Ovary (tissue), 10 donors: ENCODE measurements at places on chromosomes 7 and 10. TPM values are rescaled to one million over a fixed set of nuclear protein-coding genes. Genes with fewer than 3 reads are reported as not detected.

Gene GPR22
- total RNA-seq: not detected

Gene BEND7
- 14.4 TPM for total RNA-seq

Gene OR2A42
- total RNA-seq: 0.18 TPM

- H3K27me3 ChIP-seq: no peaks in the 10 kb centered on the region
- no peak overlapping the region for H3K4me3 ChIP-seq
- no peaks in the 10 kb centered on the region for H3K4me1 ChIP-seq
- DNase-seq: no peak
Observed at GRCh38 chr7:42126475-42127231, 110.4 kb downstream of the GLI3 start.

- H3K4me1 ChIP-seq: no peaks in the 10 kb centered on the region
- no peak overlapping the region for H3K27ac ChIP-seq
- H3K4me3 ChIP-seq: no peak overlapping the region
- H3K36me3 ChIP-seq: no peaks in the 10 kb centered on the region
Observed at GRCh38 chr7:108419961-108420908, 36.0 kb downstream of the NRCAM start.

DNA sequence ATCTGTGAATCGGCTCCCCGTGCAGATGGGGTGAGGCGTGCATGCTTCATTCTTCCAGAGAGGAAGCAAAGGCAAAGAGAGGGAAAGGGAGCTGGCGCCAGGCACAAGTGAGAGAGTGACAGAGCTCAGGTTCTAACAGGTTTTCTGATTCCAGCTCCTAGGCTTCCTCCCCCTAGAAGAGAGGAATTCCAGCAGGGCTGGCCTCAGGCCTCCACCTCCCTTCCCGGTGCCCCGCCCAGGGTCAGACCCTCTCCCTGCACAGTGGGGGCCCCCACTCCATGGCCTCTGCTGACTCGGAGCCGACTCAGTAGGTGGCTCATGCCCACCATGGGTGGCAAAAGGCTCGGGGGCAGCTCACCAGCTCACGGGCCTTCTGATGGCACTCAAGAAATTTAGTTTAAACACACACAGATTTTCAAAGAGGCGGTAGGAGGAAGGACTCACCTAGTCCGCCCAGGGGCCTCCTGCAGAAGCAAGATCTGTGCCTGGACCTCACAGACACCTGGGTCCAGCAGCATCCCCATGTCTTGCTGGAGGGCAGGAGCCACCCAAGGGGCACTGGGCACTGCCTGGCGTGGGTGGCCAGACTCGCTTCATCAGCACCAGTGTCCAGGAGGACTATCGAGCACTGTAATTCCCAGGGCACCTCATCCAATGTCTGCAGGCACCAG is 183.5 kb downstream of the MAD1L1 start:
- no peaks in the 10 kb centered on the region for H3K27me3 ChIP-seq
- no peak overlapping the region for H3K27ac ChIP-seq
- H3K36me3 ChIP-seq: no peaks in the 10 kb centered on the region
- H3K4me3 ChIP-seq: no peak overlapping the region
- H3K4me1 ChIP-seq: no peaks in the 10 kb centered on the region

GRCh38 chr10:124802313-124802675 is 675 bp downstream of the ABRAXAS2 start:
- no peak for DNase-seq
- no peak overlapping the region for H3K27ac ChIP-seq
- no peaks in the 10 kb centered on the region for H3K27me3 ChIP-seq

Gene PNLIPRP1
- 2.8 TPM for total RNA-seq
